ENCODE measurements at places on chromosomes 4 and X.

GRCh38 chr4:182862921-182863320 is 54.3 kb downstream of the DCTD start:
- no peak overlapping the region for H3K27ac ChIP-seq
- DNase-seq = no peak
- H3K4me3 ChIP-seq = no peak overlapping the region
- H3K4me1 ChIP-seq = no peaks in the 10 kb centered on the region
- no peaks in the 10 kb centered on the region for H3K36me3 ChIP-seq

DNA sequence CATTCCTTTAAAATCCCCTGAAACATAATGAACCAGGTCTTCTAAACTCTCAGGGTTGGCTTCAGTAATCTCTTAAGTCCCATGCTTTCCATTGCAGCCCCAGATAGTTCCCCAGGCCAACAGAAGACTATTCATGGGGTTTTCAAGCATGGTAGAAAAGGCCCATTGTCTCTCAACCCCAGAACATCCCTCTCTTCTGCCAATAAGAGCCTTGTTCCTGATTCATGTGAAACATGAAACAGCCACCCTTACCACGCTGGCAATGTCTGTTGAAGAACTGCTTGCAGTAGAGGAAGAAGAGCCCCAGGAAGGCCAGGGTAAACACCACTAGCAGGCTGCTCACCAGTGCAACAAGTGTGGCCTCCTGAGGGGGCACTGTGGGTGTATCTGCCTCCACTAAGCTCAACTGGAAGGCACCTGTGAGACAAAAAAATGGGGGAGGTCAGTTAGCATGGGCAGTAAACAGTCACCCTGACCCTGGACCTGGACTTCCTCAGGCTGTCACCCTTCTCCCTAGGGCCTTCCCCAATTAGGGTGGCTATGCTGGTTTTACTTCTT is 36.4 kb downstream of the EDA2R start:
- H3K36me3 ChIP-seq = peaks cover 5% of the 10 kb centered on the region
- H3K27ac ChIP-seq = no peak overlapping the region
- H3K4me3 ChIP-seq = no peak overlapping the region

GRCh38 chr4:85938902-85939301 is 421.0 kb downstream of the MAPK10 start:
- no peaks in the 10 kb centered on the region for H3K36me3 ChIP-seq
- no peaks in the 10 kb centered on the region for H3K4me1 ChIP-seq
- H3K27ac ChIP-seq = no peak overlapping the region
- H3K27me3 ChIP-seq = no peaks in the 10 kb centered on the region

DNA sequence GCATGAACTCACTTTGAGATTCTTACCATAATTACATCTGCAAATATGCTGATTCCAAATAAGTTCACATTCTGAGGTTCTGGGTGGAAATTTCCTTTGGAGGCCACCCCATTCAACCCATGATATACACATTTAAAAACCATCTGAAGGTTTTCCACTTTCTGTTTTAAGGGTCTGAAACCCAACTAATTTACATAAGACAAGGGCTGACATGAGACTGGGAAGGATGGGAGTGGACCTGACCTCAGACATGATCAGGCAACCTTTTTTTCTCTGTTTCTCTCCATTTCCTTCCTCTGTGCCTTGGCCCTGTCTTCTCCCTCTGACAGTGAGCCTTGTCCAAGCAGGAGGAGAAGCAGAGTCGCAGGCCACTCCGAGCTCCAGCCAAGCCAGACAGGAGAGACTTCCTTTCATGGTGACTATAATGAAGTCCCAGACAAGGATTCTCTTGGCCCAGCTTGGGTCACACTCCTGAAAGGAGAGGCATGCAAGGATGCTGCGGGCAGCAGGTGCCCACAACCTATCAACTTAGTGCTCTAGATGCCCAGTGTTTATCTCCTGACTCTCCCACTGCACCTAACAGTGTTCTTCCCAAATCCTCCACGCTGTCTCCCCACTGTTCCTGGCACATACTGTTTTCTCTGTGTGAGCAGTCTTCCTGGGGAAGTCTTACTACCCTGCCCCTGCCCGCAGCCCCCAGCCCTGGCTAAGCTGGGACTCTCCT is 39.9 kb downstream of the MSX1 start:
- no peaks in the 10 kb centered on the region for H3K27me3 ChIP-seq
- H3K4me1 ChIP-seq = no peaks in the 10 kb centered on the region
- DNase-seq = no peak
- no peak overlapping the region for H3K4me3 ChIP-seq
- H3K36me3 ChIP-seq = no peaks in the 10 kb centered on the region
- H3K27ac ChIP-seq = no peak overlapping the region

GRCh38 chr4:12576409-12576808 is 907.7 kb downstream of the RAB28 start:
- no peaks in the 10 kb centered on the region for H3K27me3 ChIP-seq
- no peak overlapping the region for H3K27ac ChIP-seq
- H3K4me3 ChIP-seq = no peak overlapping the region
- H3K36me3 ChIP-seq = no peaks in the 10 kb centered on the region

- peak overlapping the region; percentile 78 for H3K4me3 ChIP-seq
- no peak for DNase-seq
- H3K36me3 ChIP-seq = peaks cover 1% of the 10 kb centered on the region
These were observed 71.1 kb upstream of the PPP3CA start for GRCh38 chr4:101418466-101418865.

GRCh38 chr4:185933078-185933581 is 121.1 kb upstream of the SORBS2 start:
- H3K4me1 ChIP-seq = no peaks in the 10 kb centered on the region
- no peaks in the 10 kb centered on the region for H3K36me3 ChIP-seq
- no peak overlapping the region for H3K4me3 ChIP-seq
- no peaks in the 10 kb centered on the region for H3K27me3 ChIP-seq
- no peak for DNase-seq

GRCh38 chrX:116841290-116841689 is 378.5 kb upstream of the CT83 start:
- H3K4me1 ChIP-seq = no peaks in the 10 kb centered on the region
- H3K27me3 ChIP-seq = no peaks in the 10 kb centered on the region
- no peak overlapping the region for H3K4me3 ChIP-seq
- no peak for DNase-seq

DNA sequence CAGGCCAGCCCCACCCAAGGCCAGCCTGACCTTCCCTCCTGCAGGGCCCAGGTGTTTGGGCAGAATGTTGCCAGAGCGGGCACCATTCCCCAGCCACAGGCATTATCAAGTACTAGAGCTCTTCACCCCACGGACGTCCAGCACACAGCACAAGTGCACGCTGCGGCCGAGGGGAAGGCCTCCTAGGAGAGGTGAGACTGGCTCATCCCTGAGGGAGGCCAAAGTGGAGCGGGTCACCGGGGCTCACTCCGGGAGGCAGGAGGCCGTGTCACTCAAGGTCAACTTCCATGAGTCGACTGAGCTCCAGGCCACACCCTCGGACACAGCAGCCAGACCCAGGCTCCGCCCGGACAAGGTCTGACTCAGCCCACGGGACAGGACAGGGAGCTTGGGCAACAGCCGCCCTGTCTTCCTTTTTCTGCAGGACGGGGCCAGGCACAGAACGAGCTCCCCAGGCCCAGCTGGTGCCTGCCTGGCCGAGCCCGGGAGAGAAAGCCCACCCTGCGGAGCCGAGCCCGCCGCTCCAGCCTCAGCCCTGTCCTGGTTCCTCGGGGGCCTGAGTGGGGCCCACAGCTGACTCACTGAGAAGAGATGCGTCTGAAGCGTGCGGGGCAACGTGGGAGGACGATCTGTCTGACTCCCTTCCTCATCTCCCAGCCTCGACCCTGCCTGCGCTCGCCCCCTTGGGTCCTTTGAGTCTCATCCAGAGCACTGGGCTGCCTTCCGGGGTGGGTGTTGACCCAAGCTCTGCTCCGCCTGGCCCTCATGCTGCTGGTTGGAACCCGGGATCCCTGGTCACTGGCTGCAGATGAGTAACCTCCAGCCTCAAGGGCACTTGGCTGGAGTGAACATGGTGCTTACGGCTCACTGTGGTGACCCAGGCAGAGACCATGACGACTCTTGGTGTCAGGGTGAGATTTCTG is 1.6 kb downstream of the SLC49A3 start:
- no peaks in the 10 kb centered on the region for H3K36me3 ChIP-seq
- H3K27ac ChIP-seq = no peak overlapping the region
- no peak for DNase-seq
- no peak overlapping the region for H3K4me3 ChIP-seq
- H3K27me3 ChIP-seq = peaks cover 19% of the 10 kb centered on the region
- no peaks in the 10 kb centered on the region for H3K4me1 ChIP-seq

DNA sequence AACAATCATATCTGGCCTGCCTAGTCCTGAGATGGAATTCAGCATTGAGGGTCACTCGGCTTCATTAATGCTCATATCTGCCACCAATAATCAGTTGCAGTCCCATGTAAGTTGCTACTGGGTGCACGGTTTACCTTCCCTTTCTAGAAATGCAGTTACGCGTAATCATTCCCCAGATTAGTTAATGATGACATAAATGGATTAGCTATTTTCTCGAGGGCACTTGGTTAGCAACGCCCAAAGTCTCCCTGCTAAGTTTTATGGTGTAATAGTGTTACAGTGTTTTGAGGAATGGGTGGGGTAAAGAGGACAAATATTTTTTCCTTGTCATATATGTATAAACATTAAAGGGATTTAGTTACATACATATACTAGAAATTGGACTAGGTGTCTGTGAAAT is 118.8 kb downstream of the MID1 start:
- no peak overlapping the region for H3K4me3 ChIP-seq
- H3K4me1 ChIP-seq = no peaks in the 10 kb centered on the region
- no peak for DNase-seq
- no peaks in the 10 kb centered on the region for H3K36me3 ChIP-seq
- H3K27me3 ChIP-seq = no peaks in the 10 kb centered on the region

DNA sequence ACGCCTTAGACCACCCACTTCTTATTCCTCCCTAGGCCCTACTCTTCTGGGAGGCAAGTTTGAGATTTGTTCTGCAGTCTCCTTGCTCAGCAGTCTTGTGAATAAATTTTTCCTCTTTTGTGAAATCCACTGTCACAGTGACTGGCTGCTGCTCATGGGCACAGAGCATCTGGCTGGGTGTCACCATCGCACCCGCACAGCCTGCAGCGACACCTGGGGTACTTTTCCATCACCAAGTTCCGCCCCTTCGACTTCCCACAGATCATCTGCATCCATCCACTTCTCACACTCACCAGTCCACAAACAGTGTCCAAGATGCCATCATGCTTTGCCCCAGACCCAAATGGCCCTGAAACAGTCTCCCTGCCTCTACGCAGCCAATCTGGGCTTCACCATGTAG is 36.4 kb upstream of the AFAP1 start:
- DNase-seq = no peak
- H3K27me3 ChIP-seq = no peaks in the 10 kb centered on the region
- H3K27ac ChIP-seq = no peak overlapping the region

GRCh38 chrX:16963216-16963615 is 16.8 kb downstream of the REPS2 start:
- H3K36me3 ChIP-seq = no peaks in the 10 kb centered on the region
- no peaks in the 10 kb centered on the region for H3K4me1 ChIP-seq
- H3K27me3 ChIP-seq = no peaks in the 10 kb centered on the region
- DNase-seq = no peak

- no peaks in the 10 kb centered on the region for H3K27me3 ChIP-seq
- H3K36me3 ChIP-seq = peaks cover 12% of the 10 kb centered on the region
- no peak overlapping the region for H3K4me3 ChIP-seq
- H3K27ac ChIP-seq = no peak overlapping the region
These were observed 182.1 kb downstream of the SH3KBP1 start for GRCh38 chrX:19705196-19705769.

DNA sequence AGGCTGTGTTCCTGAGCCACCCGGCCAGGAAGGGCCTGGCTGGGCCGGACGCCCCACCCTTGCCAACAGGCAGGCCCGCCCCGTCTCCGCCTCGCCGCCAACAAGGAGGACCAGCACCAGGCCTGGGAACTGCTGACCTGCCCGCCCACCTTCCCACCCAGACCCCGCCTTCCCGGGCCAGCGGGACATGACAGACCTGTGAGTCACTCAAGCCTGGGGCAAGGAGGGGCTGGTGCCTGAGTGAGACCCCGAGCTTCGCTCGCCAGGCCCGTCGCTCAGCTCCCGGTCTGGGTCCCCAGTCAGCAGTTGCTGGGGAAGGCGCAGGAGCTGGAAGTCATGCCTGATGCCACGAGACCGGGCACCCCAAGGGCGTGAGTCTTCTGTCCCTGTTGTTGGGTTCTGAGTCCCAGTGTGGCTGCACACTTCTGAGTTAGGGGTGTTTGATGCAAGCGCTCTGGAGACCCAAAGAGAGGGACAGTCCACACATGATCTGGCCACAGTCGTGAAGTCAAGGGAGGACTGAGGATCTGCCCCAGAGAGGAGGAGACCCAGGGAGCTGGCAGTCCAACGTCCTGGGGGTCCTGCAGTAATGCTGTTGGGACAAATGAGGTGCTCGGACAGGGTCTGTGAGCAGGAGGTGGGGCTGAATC is at the start of gene DNASE1L1:
Gene DNASE1L1 (minus strand): TSS at position 33 of the 650 bp plus-strand sequence. CDS start 3,686 bp downstream, outside the sequence.
- no peaks in the 10 kb centered on the region for H3K27me3 ChIP-seq
- H3K4me3 ChIP-seq = peak within 1 kb of the TSS; percentile 72
- H3K27ac ChIP-seq = peak within 1 kb of the TSS; percentile 72
- peaks cover 8% of the 10 kb centered on the region for H3K4me1 ChIP-seq

GRCh38 chrX:150361070-150361776 is 1.9 kb upstream of the MAMLD1 start:
- no peaks in the 10 kb centered on the region for H3K36me3 ChIP-seq
- H3K4me3 ChIP-seq = peak overlapping the region; percentile 89
- DNase-seq = peak; percentile 42
- no peak overlapping the region for H3K27ac ChIP-seq

DNA sequence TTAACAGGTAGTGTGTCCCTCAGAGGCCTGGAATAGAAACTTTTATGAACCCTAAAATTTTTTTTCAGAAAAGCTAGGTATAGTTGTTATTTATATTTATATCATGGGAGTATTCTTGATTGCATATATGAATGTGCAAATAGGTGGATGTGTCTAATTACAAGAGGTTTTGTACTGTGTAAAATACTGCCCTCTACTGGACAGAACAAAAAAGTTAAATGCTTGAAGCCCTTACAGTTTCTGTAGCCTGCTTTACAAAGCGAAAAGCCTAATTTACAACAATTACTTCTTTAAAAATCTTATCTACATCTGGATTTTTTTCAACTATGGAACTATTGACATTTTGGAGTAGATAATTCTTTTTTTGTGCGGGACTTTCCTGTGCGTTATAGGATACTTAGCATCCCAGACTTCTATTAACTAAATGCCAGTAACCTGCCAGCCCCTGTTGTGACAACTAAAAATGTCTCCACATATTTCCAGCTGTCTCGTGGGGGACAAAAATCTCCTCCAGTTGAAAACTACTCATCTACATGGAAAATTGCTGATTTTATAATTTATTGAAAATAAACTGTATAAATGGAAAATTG is 35.1 kb downstream of the ENPEP start:
- no peak for DNase-seq
- no peak overlapping the region for H3K4me3 ChIP-seq
- H3K4me1 ChIP-seq = peaks cover 8% of the 10 kb centered on the region
- H3K27me3 ChIP-seq = no peaks in the 10 kb centered on the region
- no peak overlapping the region for H3K27ac ChIP-seq

DNA sequence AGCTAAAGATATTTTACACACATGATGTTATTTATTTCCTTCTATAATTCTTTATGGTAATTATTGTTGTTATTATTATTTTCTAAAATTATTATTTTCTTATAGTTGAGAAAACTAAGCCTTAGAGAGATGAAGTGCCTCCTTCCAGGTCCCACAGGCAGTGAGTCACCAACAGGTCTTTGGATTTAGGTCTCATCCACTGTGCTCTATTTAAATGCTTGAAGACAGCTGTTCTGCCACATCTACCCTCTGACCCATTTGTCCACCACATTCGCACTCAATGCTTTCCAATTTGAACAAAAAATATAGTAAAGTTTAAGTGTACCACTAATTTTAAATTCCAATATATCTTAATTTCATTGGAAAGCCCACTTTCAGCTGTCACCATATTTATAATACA is 566.4 kb downstream of the PPARGC1A start:
- no peaks in the 10 kb centered on the region for H3K36me3 ChIP-seq
- DNase-seq = no peak
- no peak overlapping the region for H3K27ac ChIP-seq
- H3K27me3 ChIP-seq = peaks cover 6% of the 10 kb centered on the region
- peaks cover 9% of the 10 kb centered on the region for H3K4me1 ChIP-seq
- H3K4me3 ChIP-seq = no peak overlapping the region
